ENCODE measurements at places on chromosomes 2 and 18.

DNA sequence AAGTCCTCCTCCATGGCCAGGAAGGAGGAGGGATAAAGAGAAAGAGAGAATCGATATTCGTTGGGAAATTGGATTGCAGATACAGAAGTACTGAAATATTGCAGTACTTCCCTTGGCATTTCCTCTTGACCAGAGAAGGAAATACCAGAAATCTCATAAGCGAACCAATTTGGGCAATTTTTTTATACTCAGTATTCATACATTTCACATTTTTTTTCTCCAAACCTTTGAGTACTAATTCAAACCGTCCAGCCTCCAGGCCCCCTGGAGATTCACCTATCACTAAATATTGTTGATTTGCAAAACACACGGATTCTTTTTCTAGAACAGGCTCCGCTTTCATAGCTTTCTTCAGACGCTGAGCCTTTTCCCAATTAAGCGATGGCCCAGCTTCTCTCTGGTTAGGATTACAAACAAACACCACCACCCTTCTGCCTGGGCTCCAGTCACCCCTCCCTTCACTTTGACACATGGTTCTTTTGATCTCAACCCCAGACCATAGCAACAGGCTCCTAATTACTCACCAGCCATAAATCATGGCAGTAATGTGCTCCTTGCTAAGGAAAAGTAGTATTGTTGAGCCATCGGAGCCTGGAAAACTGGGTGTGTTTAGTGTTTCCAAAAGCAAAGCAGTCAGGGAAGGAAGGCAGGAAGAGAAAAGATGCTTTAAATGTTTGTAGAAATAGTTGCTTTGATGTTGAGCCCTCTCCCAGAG, 138.4 kb upstream of the CCDC68 start:
- peak; percentile 82 for DNase-seq

GRCh38 chr2:98039085-98039756, 43.5 kb upstream of the TMEM131 start:
- no peak for DNase-seq

DNA sequence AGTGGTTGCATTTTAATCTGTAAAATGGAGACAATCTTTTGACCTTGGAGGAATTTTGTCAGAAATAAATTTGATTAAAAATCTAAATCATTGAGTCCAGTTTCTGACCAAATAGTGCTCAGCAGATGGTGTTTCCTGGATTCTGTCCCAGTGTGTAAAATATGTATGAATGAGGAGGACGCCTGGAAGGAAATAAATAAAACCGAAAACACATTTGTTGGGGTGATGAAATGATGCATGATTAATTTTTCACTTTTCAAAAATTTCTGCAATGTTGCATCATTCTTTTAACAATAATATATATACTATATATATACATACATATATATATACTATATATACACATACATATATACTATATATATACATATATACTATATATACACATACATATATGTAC, 261.1 kb upstream of the TRIB2 start:
- DNase-seq: no peak

GRCh38 chr18:56927786-56928185, 219.1 kb upstream of the BOD1L2 start:
- DNase-seq: no peak

DNA sequence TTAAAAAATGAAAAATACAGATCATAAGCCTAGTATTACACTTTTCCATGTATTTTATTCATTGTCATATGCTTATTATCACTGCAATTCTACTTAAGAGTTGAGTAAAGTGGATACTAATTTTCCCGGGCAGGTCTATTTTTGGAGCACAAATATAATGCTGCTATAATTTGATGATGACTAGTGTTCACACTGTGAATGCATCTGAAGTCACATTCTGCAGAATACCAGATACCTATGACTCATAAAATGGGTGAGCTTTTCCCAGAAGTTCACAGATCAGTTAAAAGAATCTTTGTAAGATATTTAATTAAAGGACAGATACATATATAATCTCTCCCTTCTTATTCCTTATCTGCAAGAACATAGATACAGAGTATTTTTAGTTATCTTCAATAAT, 79.8 kb upstream of the MC4R start:
- no peak for DNase-seq

GRCh38 chr18:24214144-24214543, 75.3 kb downstream of the CABYR start:
- no peak for DNase-seq

- DNase-seq: no peak
These were observed 108.9 kb upstream of the LGALSL start for GRCh38 chr2:64344999-64345576.
